Gastrocnemius medialis (tissue), 4 donors: ENCODE measurements at places on chromosomes 6 and 20. TPM values are rescaled to one million over a fixed set of nuclear protein-coding genes. Genes with fewer than 3 reads are reported as not detected.

PNPLA1 gene
- total RNA-seq, result not detected

MATN4 gene
- total RNA-seq, result not detected

POM121L2 gene
- total RNA-seq, result not detected

TSBP1 gene
- total RNA-seq, result not detected

POU5F1 gene
- not detected for total RNA-seq

ARMC12 gene
- 6.2 TPM for total RNA-seq

MYO6 gene
- 7.9 TPM for total RNA-seq

RNF182 gene
- not detected for total RNA-seq
